ENCODE measurements at places on chromosomes 6 and 20.

DNA sequence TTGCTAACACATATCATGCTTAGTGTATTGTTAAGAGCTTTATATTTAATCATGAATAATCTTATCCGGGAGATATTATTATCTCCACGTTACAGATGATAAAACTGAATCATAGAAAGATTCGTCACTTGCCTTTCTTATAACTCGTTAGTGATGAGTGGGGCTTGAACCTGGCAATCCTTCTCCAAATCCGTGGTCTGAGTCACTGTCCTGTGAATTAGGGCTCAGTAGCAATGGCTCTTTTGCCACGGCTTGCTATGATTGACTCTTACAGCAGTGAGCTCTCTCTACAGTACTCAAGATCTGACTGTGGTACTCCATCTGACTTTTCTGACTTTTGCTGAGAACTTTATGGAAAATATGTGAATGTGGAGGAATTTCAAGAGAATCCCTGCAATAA, 246.9 kb downstream of the PACRG start:
- no peak for DNase-seq

GRCh38 chr20:13543783-13544182, 94.9 kb downstream of the TASP1 start:
- DNase-seq, result no peak

DNA sequence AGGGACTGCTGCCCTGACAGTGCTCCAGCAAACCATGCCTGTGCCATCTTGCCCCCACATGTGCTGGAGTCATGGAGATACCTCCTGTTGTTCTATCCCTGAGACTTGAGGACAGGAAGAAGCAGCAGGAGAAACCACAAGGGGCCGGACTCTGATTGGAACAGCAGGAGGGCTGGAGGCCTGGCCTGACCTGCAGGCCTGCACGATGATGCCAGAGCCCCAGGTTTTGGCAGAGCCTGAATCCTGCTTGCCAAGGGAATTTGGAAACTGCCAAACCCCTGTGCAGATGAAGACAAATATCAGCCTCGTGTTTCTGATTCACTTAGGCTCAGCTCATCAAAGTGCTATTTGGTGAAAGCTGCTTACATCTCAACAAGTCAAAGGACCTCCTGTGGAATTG, 177.6 kb downstream of the MAFB start:
- peak; percentile 45 for DNase-seq

DNA sequence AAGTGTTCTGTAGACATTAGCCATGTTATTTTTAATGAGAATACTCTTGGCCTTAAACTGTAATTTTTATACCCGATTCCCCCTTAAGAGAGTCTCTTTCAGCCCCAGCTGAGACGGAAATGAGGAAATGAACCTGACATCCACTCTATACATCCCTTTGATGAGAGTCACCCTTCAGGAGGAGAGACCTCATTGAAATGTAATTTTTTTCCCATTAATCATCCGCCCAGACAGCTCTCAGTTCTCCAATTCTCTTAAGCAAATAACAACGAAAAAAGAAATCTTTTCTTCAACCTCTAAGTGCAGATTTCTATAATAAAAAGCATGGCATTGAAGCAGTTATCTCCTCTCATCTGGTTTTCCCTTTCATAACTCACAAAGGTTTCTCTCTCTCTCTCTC, 243.8 kb upstream of the PMEPA1 start:
- no peak for DNase-seq
